ENCODE measurements at places on chromosomes 1 and 21.

DNA sequence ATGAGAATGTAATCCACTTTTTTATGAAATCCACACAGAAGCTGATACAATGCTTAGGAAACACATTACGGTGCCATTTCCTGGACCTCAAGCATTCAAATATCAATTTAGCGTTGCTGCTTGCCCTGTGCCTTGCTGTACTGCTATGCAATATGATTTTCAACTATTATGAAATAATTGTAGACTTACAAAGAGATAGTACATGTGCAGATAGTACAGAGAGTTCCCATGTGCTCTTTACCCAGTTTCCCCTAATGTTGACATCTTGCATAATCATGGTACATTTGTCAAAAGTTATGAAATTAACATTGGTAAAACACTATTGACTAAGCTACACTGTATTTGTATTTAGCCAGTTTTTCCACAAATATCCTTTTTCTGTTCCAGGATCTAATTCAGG, 37.7 kb upstream of the PTBP2 start:
- DNase-seq, result no peak

DNA sequence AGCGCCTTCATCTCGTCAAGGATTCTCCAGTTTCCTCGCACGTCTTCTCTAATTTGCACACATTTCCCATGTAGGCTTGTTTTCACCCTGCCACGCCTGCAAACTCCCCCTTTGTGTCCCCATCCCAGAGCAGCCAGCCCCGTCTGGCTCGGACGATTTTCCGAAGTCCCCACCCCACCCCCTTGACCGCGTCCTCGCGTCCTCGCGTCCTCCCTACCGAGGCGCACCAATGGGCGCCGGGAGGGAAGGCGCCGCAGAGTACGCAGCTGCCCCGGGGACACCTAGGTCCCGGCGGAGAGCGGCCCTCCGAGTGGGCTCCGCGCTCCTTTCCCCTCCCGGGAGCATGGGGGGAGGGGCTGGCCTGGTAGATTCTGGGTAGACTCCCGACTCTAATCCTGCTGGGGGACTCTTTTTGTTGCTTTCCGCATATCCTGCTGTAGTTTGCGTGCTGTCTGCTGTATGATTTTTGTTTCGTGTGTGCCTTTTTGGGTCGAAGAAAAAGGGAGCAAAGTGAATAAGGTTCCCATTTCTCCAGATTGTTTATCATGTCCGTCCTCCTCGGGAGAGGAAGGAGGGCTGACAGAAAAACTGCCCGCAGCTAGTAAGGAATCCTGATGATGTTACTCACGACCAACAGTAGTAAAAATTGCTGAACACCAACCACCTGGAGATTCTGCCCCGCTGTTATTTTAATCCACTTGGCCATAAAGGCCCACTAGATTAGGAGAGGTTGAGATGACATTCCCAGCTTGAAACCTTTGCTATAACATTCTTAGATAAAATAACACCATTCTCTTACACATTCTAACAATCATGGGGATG, 1.5 kb downstream of the CACHD1 start:
- DNase-seq, result no peak

DNA sequence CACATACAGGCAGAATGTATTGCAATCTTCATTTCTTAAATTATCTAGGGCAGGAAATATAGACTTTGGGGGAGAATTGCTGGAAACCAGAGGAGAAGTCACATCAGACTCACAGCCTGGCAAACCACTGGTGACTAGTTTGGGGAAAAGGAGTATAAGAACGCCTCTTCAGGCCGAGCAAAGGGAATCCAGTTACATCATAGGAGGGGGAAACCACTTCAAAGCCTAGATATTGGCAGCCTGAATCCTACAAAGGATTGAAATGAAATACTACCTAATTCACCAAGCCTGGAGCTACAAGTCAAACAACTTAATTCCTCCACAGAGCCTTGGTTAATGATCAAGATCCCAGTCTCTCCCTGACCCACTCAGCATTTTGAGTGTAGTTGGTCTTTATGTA, 121.7 kb downstream of the SLC30A10 start:
- no peak for DNase-seq

- no peak for DNase-seq
These were observed 225.4 kb downstream of the CAMTA1 start for GRCh38 chr1:7010534-7011200.

GRCh38 chr1:84975035-84975434, 21.9 kb downstream of the MCOLN2 start:
- DNase-seq, result no peak

DNA sequence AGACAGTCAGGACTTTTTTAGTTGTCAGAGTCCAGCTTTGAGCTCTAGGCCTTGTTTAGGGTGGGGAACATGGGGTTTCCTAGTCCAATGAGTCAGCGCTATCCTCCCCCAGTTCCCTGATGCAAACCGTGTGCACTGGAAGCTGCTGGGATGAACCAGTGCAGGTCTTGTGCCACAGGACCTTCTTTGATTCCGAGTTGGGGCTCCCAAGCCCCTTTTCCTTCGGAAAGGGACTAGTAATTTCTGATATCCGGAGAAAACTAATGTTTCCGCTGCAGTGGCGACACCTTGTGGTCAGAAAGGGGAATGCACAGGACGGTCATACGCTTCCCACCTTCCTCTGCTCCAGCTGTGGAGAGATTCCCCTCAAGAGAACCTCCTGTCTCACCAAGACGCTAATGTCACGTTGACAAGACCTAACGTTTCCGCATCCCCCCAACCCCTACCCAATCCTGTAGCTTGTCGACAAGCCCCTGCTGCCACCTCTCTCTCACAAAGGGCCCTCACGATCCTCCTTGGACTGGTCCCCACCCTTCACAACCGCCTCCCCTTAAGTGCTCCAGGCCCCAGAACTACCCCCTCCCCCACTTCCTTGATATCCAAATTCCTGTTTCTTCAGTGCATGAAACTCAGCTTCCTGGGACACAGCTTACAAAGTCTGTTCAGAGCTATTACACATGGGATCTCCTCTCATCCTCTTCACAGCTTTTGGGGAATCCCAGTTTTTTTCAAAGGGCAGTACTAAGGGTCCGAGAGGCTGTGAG, 30.9 kb downstream of the GPA33 start:
- peak; percentile 79 for DNase-seq

- DNase-seq, result no peak
These were observed 3.0 kb upstream of the AHCTF1 start for GRCh38 chr1:246934765-246935164.

- DNase-seq, result no peak
These were observed 447 bp downstream of the RUNX3 start for GRCh38 chr1:24929398-24930259.

GRCh38 chr21:36052860-36053714, 7.2 kb downstream of the SETD4 start:
- no peak for DNase-seq

DNA sequence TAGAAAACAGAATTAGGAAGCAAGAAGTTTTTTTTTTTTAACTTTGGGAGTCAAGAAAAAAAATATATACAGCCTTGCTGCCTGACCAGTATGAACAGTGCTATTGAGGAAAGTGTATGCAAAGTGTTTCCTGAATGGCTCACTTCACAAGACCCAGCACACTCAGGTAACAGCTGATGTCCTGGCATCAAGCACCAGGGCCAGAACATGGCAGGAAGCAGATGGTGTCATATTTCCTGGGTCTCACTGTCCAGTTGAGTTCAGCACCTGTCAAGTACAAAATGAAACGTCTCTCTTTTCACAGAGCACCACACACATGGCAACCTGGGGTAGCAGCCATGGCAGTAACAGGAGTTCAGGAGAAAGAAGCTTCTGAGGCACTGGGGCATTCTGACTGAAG, 372.3 kb downstream of the TTLL7 start:
- DNase-seq, result no peak

GRCh38 chr1:25435397-25436108, 4.9 kb downstream of the MACO1 start:
- DNase-seq, result no peak

Measured in CD4-positive, alpha-beta T cell (primary cell).